DND-41 (cell line): ENCODE measurements at places on chromosomes 6 and 20.
A peak's percentile ranks its signal among the peaks of the same experiment; 100 is the strongest.

GRCh38 chr6:54010340-54011276 is 100.6 kb upstream of the MLIP start:
- H3K4me3 ChIP-seq = no peak overlapping the region
- no peak for DNase-seq
- peaks cover 20% of the 10 kb centered on the region for H3K27me3 ChIP-seq
- H3K36me3 ChIP-seq = no peaks in the 10 kb centered on the region
- no peak overlapping the region for H3K27ac ChIP-seq

DNA sequence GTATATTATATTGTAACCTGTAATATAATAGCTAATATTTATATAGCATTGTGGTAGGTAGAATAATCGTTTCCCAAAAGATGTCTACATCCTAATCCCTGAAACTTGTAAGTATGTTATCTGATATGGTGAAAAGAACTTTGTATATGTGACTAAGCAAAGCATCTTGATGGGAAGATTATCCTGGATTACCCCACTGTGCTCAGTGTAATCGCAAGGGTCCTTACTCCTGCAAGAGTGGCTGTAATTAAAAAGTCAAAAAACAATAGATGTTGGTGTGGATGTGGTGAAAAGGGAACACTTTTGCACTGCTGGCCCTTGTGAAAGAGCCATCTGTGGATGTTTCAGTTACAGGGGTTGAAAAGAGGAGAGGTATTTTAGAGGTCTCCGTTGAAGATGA is 95.2 kb downstream of the EDN1 start:
- no peaks in the 10 kb centered on the region for H3K27me3 ChIP-seq
- H3K27ac ChIP-seq = no peak overlapping the region
- H3K4me3 ChIP-seq = no peak overlapping the region
- H3K36me3 ChIP-seq = no peaks in the 10 kb centered on the region
- no peaks in the 10 kb centered on the region for H3K4me1 ChIP-seq
- DNase-seq = no peak

DNA sequence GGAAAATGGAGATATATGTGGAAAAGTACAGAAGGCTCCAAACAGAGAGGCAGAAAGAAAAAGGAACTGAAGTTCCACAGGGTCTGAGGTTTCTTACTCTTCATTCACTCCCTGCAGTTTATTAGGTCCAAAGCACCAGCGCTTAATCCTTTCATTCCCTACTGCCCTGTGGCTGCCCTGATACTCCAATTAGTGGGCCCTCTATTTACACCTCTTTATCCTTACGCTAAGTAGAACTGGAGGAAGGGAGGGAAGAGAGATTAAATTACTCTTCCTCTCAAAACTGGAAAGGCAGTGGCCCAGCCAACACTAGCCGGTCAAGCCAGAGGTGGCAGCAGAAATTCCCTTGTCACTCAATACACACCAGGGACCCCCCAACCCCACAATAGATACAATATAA is 20.4 kb downstream of the TRERF1 start:
- H3K36me3 ChIP-seq = peaks cover 11% of the 10 kb centered on the region; the same call in 1 of the 2 replicates
- H3K4me3 ChIP-seq = no peak overlapping the region
- no peak overlapping the region for H3K27ac ChIP-seq
- no peaks in the 10 kb centered on the region for H3K27me3 ChIP-seq

DNA sequence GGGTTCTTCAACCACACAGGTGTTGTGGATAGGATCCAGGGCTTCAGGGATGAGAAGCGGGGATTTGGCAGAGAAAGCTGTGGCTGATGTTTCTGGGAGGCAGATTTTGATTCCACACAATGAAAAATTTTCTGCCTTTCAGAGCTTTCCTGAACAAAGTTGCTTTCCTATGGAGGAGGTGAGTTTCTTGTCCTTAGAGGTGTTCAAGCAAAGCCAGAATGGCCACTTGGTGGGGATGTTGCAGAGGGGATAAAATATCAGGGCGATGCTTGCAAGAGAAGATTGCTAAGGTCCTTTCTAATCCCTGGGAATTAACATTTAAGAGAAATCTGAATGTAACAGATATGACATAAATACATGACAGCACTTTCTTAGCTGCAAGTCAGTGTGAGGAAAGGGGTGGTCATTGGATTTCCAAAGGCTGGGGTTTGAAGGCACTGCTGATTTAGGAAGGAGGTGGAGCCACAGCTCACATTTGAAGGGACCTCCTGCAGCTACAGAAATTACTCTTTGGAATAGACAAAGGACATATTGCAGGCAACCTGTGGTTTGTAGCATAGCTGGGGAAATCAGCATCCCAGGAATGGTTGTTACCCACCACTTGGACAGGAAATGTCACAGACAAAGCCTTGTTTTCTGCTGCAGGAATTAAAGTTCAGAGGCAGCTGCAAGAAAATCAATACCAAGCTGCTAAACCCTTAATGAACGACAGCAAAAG is 271.1 kb upstream of the CHD6 start:
- no peaks in the 10 kb centered on the region for H3K36me3 ChIP-seq
- H3K4me3 ChIP-seq = no peak overlapping the region
- no peak overlapping the region for H3K27ac ChIP-seq
- no peaks in the 10 kb centered on the region for H3K4me1 ChIP-seq
- DNase-seq = peak; percentile 13

- DNase-seq = no peak
- no peaks in the 10 kb centered on the region for H3K4me1 ChIP-seq
- H3K4me3 ChIP-seq = no peak overlapping the region
- no peaks in the 10 kb centered on the region for H3K36me3 ChIP-seq
- H3K27me3 ChIP-seq = no peaks in the 10 kb centered on the region
Measured at GRCh38 chr6:19632786-19633185, 204.4 kb upstream of the ID4 start.

DNA sequence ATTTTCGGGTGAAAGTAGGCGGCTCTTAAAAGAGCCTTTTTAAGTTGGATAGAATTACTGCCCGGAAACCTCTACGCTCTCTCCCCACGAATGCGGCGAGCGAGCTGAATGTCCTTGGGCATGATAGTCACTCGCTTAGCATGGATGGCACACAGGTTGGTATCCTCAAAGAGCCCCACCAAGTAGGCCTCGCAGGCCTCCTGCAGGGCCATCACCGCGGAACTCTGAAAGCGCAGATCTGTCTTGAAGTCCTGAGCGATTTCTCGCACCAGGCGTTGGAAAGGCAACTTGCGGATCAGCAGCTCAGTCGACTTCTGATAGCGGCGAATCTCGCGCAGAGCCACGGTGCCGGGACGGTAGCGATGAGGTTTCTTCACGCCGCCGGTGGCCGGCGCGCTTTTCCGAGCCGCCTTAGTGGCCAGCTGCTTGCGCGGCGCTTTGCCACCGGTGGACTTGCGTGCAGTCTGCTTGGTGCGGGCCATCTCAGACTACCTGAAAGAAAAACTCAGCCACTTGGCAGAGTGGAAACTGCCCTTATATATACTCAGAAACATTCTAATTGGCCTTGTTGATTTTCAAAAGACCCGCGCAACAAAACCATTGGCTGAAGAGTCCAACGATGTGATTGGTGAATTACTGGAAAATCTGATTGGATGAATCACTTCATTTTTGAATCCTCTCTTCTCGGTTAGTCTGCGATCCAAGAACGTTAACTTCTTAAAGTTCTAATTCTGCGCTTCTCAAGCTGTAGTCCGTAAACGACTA is 93.9 kb upstream of the BTN3A2 start:
- H3K4me1 ChIP-seq = peaks cover 39% of the 10 kb centered on the region
- H3K4me3 ChIP-seq = peak overlapping the region; percentile 83
- peaks cover 4% of the 10 kb centered on the region; the same call in 1 of the 2 replicates for H3K36me3 ChIP-seq
- H3K27me3 ChIP-seq = no peaks in the 10 kb centered on the region

- no peaks in the 10 kb centered on the region for H3K27me3 ChIP-seq
- peaks cover 62% of the 10 kb centered on the region for H3K36me3 ChIP-seq
- no peak for DNase-seq
- H3K27ac ChIP-seq = no peak overlapping the region
Measured at GRCh38 chr20:34773726-34774125, 51.7 kb downstream of the NCOA6 start.

DNA sequence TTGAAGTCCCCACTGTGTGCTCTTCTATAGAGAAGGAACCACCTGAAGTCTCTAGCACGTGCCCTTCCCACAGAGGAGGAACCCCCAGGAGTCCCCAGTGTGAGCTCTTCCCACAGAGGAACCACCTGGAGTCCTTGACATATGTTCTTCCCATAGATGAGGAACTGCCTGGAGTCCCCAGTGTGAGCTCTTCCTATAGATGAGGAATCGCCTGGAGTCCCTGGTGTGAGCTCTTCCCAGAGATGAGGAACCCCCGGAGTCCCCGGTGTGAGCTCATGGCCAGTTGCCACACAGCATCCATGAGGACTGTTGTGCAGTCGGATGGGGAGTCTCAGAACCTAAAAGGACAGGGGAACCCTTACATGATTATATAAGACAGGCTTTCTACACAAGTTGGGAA is 158.1 kb upstream of the THBS2 start:
- no peak overlapping the region for H3K27ac ChIP-seq
- H3K4me1 ChIP-seq = no peaks in the 10 kb centered on the region
- H3K27me3 ChIP-seq = no peaks in the 10 kb centered on the region
- H3K36me3 ChIP-seq = no peaks in the 10 kb centered on the region

GRCh38 chr6:3946778-3947177 is 97.6 kb downstream of the FAM50B start:
- no peak overlapping the region for H3K4me3 ChIP-seq
- no peak overlapping the region for H3K27ac ChIP-seq
- H3K36me3 ChIP-seq = no peaks in the 10 kb centered on the region
- H3K4me1 ChIP-seq = no peaks in the 10 kb centered on the region

- H3K4me3 ChIP-seq = no peak overlapping the region
- H3K36me3 ChIP-seq = no peaks in the 10 kb centered on the region
- no peaks in the 10 kb centered on the region for H3K27me3 ChIP-seq
- no peaks in the 10 kb centered on the region for H3K4me1 ChIP-seq
- no peak overlapping the region for H3K27ac ChIP-seq
Measured at GRCh38 chr6:422433-423054, 31.0 kb downstream of the IRF4 start.

DNA sequence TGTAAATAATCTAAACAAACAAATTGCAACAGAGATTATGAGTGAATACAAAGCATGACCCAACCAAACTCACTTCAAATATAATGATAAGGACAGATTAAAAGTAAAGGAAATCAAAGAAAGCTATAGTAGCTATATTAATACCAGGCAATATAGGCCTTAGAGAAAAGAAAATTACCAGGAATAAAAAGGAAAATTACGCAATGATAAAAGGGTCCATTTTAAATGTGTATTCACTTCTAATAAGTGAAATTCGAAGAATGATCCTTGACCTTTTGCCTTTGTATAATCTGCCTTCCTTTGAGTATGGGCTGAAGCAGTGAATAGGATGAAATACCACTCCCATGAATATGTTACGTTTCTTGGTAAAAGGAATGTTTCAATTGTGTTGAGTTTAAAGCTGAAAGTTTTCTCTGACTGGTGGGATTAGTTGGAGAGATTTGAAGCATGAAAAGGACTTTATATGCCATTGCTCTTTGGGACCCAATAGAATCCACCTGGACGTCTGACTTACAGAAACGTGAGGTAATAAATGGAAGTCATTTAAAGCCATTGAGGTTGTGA is 91.9 kb upstream of the HMGCLL1 start:
- H3K27me3 ChIP-seq = no peaks in the 10 kb centered on the region
- no peaks in the 10 kb centered on the region for H3K4me1 ChIP-seq
- no peaks in the 10 kb centered on the region for H3K36me3 ChIP-seq
- no peak overlapping the region for H3K27ac ChIP-seq

DNA sequence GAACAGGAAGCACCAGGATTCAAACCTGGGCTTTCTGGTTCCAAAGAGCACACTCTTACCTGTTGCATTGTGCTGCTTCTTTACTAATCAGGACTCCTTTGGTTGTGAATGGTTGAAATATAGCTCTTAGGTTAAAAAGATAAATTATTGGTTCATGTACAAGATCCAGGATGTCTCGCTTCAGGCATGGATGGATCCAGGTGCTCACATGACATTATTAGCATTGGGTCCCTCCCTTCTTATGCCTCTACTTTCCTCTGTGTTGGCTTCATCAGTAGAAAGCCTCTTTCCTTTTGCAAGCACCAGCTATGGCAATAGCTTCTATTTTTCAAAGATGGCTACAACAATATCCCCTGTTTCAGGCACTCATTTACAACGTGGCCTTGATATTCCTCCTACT is 217.7 kb upstream of the SULF2 start:
- H3K4me1 ChIP-seq = peaks cover 66% of the 10 kb centered on the region
- no peak overlapping the region for H3K4me3 ChIP-seq
- H3K27me3 ChIP-seq = no peaks in the 10 kb centered on the region
- no peaks in the 10 kb centered on the region for H3K36me3 ChIP-seq
- no peak for DNase-seq

DNA sequence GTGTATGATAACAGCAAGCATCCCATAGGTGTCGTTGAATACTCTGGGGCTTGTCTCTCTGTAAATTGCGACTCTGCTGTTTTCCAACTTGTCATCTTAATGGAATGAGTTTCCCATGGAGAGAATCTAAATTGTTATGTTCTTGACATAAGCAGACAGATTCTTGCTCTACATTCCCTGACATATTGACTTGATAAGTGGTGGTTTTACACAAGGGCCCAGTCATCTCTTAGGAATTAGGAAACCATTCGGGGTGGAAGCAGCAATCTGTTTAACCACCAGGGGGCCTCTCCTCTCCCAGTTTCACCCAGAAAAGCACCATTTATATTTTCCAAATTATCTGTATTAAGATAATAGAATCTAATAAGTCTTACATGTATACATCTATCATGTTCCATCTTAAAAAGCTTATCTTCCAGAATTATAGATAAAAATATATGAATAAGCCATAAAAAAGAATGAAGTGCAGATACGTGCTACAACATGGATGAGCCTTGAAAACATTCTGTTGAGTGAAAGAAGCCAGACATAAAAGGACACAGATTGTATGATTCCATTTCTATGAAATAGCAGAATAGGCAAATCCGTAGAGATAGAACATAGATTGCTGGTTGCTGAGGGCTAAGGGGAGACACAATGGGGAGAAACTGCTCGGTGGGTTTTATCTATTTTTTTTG is 23.1 kb upstream of the MROH8 start:
- no peaks in the 10 kb centered on the region for H3K4me1 ChIP-seq
- no peak overlapping the region for H3K4me3 ChIP-seq
- no peak overlapping the region for H3K27ac ChIP-seq
- peak; percentile 35 for DNase-seq

DNA sequence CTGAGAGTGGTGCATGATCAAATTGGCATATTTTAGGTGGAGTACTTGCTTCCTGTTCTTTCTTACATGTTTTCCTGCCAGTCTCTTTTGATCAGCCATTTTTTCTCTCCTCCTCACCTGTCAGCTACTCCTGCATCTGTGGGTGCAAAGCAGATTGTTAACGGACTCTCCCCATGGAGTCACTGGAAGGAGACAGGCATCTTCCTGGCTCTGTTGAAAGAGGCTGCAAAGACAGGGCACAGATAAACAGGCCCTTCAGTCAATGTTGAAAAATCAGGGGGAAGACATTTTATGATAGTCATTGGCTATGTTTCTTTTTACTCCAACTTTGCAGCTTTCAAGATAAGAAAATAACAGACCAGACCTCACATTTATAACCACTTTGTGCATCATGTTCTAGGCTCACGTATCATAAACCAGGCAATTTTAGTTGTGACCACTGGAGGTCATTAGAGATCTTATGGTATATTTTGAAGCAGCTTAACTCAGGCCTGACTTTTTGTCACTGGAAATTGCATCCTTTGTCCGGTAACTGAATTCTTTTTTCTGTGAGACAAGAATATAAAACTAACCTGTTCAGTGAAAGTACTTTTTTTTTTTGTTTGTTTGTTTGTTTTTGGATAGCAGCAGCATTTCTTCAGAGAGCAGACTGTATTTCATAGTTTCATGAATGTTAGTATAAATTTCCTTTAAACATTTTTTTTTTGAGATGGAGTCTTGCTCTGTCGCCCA is 20.1 kb downstream of the ECT2L start:
- H3K27me3 ChIP-seq = peaks cover 3% of the 10 kb centered on the region
- H3K4me1 ChIP-seq = no peaks in the 10 kb centered on the region
- H3K4me3 ChIP-seq = no peak overlapping the region
- no peak overlapping the region for H3K27ac ChIP-seq
- DNase-seq = no peak
- no peaks in the 10 kb centered on the region for H3K36me3 ChIP-seq
